Left kidney (tissue), 8 donors: ENCODE measurements at places on chromosomes 5 and 9. TPM values are rescaled to one million over a fixed set of nuclear protein-coding genes. Genes with fewer than 3 reads are reported as not detected.

The ABCA1 gene
- 12.8 TPM for polyA plus RNA-seq

GRCh38 chr9:2962471-2963172 lies 118.7 kb upstream of the PUM3 start:
- no peak for DNase-seq

- DNase-seq: no peak
These were observed 154.1 kb downstream of the CARTPT start for GRCh38 chr5:71873191-71873591.

- no peak for DNase-seq
These were observed 93.4 kb downstream of the STRBP start for GRCh38 chr9:123174887-123175518.

DNA sequence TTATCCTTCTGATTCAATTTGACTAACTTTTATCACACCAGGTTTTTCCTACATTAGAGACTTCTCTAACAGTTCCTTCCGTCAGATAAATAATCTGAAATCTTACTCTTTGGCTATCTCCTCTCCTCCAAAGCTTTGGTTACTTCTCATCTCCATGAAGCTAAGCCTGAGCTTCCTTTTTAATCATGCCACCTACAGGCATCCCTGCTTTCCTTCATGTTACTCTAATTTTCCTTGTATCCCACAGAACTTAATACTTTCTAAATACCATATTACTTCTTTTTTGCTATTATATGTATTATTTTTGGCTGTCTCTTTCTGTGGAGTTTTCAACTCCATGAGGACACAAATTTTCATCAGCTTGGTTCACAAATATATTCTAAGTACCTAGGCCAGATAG lies 49.7 kb downstream of the C9 start:
- DNase-seq: no peak

DNA sequence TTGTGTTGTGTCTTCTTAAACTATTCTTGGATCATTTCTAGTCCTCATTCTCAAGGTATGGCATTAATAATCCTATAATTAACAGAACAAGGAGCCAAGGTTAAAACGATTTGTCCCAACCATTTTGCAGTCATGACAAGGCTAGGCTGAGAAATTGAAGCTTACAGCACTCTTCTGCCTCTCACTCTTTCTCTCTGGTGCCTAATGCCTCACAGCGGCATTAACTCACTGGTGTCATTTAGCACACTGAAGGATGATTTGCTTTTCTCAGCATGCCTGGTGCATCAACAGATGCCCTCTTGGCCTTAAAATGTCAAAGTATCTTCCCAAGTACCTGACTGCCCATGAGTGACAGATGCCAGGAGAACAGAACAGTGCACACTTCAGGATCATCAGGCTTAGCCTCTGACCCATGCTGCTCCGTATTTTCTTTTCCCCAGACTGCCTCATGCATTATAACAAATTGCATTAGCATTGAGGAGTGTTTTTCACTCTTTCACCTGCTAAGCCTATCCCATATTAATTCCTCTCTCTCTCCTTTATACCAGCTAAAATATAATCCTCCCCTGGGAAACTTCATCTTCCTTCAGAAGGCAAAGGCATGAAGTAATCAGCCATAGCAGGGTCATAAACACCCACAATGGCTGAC lies 61.1 kb upstream of the SV2C start:
- DNase-seq: no peak

The SHB gene
- polyA plus RNA-seq: 14.1 TPM

The F2R gene
- polyA plus RNA-seq: 59.9 TPM

GRCh38 chr5:135678640-135679268 lies 100.0 kb upstream of the CXCL14 start:
- DNase-seq: no peak

The PPP1R2B gene
- polyA plus RNA-seq: 0.10 TPM

- no peak for DNase-seq
These were observed 30.5 kb upstream of the UBAP2 start for GRCh38 chr9:34079181-34079580.

DNA sequence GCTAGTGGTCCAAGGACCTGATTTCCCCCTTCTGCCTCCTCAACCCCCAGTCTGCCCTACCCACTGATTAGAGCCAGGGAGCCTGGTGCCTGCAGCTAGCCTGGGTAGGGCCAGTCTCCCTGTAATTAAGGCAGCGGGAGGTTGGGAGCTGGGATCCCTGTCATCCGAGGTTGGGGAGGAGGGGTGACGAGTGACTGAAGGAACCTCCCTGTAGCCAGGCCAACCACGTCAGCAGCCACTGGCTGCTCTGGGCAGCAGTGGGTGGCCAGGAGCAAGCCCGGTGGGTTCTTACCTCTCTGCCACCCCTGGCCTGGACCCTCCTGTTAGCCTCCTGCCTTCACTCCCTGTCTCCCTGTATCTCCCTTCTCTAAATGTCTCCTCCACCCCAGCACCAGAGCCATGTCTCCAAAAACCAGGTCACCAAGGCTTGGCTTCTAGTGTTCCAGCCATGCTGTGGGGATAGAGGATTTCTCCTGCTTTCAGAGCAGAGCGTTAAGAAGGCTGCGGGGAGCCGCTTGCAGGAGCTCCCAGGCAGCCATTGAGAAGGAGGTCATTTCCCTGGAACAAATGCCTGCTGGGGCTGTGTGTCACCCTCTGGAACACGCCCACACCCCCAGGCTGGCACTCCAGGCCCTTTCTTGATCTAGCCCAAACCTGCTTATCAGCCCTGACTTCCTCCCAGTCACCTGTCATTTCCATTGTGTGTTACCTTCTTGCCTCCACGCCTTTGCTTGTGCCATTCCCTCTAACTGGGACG lies 65.0 kb upstream of the GGTA1 start:
- DNase-seq: no peak

DNA sequence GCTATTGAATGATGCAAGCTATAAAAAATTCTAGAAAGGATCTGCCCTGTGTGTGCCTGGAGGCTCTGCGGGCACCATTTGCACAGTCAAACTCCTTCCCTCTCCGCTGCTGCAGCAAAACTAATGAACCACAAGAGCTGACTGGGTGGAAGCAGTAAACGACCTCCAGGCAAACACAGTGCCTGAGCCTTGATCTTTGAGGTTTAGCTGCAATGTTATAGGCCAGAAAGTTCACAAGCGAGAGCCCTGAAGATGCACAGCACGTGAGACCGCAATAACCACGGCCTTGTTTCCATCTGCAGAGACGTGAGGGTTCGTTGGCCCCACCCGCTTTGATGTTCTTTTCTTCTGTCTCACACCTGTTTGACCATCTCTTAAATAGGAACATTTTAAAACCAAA lies 69.2 kb upstream of the S1PR3 start:
- no peak for DNase-seq

GRCh38 chr5:142048272-142048671 lies 35.4 kb upstream of the GNPDA1 start:
- no peak for DNase-seq

- no peak for DNase-seq
These were observed 343.1 kb downstream of the ZSWIM6 start for GRCh38 chr5:61675015-61675692.

- no peak for DNase-seq
These were observed 26.2 kb downstream of the ANGPTL2 start for GRCh38 chr9:127096208-127096607.

DNA sequence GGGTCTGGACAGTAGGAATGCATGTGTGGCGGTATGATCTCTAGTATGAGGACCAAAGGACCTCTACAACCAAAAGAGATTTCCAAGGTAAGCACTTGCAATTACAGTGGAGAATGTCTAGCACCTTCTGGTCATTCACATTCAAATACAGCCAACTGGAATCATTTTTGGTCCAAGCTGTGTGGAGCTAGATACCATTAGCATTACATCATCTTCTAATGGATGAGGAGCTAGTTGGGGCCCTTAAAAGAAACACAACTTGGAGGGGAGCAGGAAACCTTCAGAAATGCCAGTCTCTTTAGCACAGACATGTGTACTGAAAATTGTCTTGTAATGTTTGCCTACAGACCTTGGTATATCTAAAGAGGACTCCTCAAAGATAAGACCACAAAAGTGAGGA lies 244.7 kb downstream of the BNC2 start:
- no peak for DNase-seq
